ENCODE measurements at places on chromosomes 3 and 15. TPM values are rescaled to one million over a fixed set of nuclear protein-coding genes. Genes with fewer than 3 reads are reported as not detected.

DNA sequence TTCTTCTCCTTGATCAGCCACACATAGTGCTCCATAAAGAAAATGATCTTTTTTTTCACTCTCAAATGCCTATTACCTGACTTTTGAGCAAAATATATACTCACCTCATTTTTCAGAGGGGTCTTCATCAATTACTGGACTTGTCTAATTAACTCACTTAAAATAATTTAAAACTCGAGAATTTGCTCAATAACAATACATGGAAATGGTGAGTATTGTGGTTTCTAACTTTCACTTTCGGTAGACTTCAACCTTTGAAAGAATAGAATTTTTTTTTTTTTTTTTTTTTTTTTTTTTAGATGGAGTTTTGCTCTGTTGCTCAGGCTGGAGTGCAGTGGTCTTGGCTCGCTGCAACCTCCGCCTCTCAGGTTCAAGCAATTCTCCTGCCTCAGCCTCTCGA lies 17.7 kb upstream of the EPHB1 start:
- DNase-seq: no peak

RAD51 gene
- 12.1 TPM for total RNA-seq

DNA sequence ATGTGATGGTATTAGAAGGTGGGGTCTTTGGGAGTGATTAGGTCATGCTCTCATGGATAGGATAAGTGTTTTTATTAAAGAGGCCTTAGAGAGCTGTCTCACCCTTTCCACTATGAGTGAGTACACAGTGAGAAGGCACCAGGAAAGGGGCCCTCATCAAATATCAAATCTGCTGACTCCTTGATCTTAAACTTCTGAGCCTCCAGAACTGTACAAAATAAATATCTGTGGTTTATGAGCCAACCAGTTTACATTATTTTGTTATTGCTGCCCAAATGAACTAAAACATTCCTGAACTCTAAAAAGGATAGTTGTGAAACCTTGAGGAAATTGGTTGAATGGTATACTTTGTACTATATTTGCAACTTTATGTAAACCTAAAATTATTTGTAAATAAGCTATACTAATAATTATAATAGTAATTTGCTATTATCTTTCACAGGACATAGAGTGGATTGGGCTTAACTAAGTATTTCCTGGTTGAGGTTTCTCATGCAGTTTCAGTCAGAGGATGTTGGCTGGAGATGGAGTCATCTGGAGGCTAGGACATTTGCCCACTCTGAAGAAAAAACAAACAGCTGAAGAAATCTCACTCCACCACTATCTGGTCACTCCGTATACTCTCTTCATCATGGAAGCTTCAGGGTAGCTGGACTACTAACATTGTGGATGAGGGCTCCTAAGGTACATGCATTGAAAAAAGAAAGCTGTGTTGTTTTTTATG lies 1068.6 kb upstream of the CADM2 start:
- DNase-seq: no peak

CCDC54 gene
- total RNA-seq: not detected

GRCh38 chr3:115828401-115828800 lies 205.1 kb downstream of the GAP43 start:
- DNase-seq: no peak

- DNase-seq: peak; percentile 26
Measured at GRCh38 chr3:156788846-156789245, 37.3 kb upstream of the LEKR1 start.

DNA sequence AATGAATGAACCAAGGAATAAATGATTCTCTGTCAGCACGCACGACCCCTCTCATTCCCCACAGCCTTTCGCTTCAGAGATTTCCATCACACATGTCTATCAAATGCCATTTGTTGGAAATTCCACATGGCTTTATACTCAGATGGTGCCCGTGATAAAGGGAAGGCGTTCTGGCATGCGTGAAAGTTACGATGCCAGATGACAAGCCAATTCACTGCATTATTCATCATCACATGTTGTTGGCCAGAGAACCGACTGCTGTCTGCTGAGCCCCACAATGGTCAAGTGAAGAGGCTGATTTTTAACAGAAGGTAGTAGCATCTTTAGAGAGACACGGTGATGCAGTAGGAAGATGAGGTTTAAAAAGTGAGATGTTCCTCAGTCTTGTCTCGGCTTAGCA lies 74.1 kb upstream of the FRMD4B start:
- no peak for DNase-seq

SEC61A1 gene
- total RNA-seq: 406 TPM

PPP4R2 gene
- total RNA-seq: 54.7 TPM

DNA sequence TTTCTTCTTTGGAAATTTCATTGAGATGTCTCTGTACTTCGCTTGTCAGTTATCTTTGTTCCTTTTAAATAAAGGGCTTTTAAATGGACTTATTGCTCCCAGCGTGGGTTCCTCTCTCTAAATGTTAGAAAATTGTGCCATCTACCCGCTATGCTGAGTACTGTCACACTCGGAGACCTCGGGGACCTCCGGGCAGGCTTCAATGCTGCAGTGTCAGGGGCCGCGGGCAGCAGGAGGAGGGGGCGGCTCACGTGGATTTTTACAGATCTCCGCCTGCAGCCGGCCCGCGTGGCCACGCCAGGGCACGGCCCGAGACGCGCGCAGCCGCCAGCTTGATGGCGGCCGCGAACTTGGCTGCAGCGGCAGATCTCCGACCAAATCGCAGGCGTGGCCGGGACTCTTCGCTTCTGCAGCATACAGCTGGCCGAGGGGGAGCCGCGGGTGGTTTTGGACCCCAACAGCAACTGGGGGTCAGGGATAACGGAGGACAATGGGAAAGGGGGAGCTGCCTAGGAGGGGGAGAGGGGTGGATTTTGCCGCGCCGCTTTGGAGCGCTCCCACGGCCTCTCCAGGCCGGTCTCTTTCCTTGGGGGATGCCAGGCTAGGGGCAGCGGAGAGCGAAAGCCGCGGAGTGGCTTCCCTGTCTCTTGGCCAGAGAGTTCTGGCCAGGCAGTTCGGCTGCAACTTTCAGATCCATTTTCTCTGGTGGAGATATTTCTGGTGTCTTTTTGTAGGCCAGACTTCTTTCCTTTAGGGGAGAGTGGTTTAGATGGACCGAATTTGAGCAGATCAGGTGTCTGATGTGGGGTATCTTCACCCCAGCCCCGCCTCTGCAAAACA lies 15.3 kb downstream of the NR2F2 start:
- peak; percentile 85 for DNase-seq

DNA sequence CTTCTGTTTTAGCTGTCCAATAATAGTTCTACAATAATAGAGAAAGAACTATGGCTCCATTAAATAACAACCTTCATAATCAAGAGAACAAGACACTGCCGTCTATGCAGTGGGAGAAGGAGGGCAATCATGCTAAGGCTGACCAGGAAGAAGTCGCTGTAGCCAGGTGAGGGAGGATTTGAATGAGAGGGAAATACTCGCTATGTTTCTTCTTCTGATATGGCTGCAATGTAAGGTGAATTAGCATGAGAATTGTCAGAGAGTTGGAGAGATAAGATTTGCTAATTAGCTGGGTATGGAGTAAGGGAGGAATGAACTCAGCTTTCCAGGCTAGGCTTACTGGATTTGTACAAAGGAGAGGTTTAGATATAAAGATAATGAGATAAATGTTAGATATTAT lies 555.4 kb upstream of the ZNF385D start:
- DNase-seq: no peak

IGF2BP2 gene
- 40.1 TPM for total RNA-seq

GRCh38 chr15:99324082-99324620 lies 72.9 kb downstream of the LRRC28 start:
- peak; percentile 87 for DNase-seq

GRCh38 chr3:24048843-24049242 lies 103.8 kb downstream of the NR1D2 start:
- peak; percentile 53 for DNase-seq

DNA sequence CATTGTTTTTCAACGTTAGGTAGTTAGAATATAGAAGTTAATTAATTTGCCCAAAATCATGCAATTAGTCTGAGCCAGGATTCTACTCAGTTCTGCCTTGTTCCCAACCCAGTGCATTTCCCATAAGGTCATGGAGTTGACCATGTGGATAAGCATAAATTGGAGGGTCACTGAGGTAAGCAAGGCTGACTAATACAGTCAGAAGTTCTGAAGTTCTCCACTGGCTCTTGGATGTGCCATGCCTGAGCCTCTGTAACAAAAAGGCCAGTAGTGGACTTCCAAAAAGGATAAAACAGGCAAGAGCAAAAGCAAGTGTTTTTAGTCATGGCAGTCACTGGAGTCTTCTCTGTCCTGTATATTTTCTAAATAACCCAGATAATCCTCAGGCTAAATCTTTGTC lies 124.4 kb upstream of the PHLDB2 start:
- no peak for DNase-seq

HTD2 gene
- 8.5 TPM for total RNA-seq

- DNase-seq: no peak
Measured at GRCh38 chr3:186218421-186218820, 109.5 kb upstream of the ETV5 start.

- no peak for DNase-seq
Measured at GRCh38 chr3:55725681-55726500, 238.8 kb upstream of the WNT5A start.

DNA sequence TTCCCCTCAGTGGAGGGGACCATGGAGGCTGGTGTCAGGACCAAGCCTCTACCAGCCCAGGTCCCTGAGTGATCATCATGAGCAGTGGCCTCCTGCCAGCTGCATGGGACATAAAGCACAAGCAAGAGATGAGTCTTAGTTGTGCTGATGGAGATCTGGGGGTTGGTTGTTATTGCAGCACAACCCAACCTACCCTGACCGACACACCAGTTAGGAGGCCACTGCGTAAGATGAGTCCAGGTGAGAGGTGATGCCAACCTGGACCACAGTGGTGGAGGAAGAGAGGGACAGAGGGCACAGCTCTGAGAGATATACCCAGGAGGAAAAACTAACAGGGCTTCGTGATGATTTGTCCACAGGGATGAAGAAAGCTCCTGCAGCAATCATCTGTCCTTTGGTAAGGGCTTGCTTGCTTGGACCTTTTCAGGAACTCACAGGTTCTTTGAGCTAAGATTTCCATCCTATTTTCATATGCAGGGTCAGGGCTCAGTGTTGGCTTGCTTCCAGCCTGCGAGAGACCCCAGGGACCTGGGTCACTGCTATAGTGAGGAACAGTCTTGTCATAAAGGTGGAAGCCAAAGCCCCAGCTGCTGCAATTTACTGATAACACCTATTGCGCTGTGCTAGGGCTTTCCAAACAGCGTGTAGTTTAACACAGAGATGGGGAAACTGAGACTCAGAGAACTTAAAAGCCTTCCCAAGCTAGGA lies 8.1 kb downstream of the RASGRF1 start:
- no peak for DNase-seq

DNA sequence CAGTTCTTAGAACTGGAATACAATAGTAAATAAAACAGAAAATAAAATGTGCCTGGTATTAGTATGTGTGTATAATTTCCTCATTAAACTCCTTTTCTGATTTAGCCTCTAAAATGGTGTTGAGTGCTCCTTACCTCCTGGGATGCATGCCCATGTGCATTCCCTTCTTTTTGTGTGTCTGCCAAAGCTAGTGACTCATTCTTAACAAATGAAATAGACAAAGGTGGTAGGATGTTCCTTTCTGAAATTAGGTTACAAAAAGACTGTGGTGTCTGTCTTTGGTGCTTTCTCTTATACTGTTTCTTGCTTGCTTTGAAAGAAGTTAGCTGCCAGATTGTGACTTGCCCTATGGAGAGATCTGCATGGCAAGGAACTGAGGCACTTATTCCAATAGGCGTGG lies 623.7 kb downstream of the GRM7 start:
- DNase-seq: peak; percentile 2

- peak; percentile 44 for DNase-seq
Measured at GRCh38 chr3:112302881-112303763, 9.1 kb upstream of the SLC9C1 start.

DNA sequence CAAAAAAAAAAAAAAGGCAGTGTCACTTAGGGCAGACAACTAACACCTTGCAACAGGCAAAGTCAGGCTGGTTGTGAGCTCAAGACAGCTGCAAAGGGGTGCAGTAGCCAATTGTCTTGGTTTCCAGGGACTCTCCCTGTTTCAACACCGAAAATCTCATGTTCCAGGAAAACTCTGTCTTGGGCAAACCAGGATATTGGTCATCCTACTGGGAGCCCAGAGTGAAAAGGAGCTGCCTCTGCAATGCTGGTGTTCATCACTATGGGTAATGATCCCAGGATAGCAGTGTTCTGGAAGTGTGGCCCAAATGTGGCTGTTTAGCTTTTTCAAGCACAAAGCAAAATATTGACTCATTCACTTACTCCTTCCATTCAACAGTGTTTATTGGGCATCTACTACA lies 82.6 kb downstream of the ARHGAP31 start:
- DNase-seq: peak; percentile 7

- no peak for DNase-seq
Measured at GRCh38 chr3:125142420-125142778, 70.1 kb downstream of the SLC12A8 start.

ZCWPW2 gene
- total RNA-seq: 1.7 TPM

KCNMB3 gene
- 0.08 TPM for total RNA-seq

HERC2 gene
- total RNA-seq: 41.4 TPM

DNA sequence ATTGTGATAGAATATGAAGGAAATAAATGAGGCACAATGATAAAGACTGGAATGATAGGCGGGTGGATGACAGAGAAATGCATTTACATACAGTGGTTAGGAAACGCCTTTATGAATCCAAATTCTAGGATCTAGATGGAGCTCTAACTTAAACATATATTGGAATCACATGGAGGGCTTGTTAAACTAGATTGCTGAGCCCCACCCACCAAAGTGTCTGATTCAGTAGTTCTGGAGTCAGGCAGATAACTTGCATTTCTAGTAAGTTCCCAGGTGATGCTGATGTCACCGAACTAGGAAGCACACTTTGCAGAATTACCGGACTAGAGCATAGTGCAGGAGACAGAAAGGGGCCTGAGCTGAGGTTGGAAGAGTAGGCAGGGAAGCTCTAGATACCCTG lies 837.2 kb downstream of the FHIT start:
- no peak for DNase-seq

- DNase-seq: no peak
Measured at GRCh38 chr3:13714251-13714916, 165.5 kb downstream of the FBLN2 start.

GRCh38 chr3:116030131-116030850 lies 407.0 kb downstream of the GAP43 start:
- no peak for DNase-seq

DNA sequence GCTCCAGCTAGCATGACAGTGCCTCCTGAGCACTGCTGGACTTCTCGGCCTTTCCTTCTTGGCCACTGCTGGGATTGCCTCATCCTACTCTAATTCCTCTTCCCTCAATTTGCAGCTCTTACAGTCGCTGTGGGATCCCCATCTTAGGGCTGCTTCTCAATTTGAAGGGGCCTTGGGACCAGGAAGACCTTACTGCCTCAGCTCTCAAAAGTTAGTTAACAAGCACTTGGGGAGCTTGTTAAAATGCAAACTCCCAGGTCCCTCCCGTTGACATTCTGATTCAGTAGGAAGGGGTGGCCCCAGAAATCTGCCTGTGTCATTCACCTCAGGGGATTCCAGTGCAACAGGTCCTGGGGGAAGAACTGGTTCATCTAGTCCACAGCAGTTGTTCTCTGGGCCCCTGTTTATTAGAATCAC lies 14.8 kb downstream of the BDH1 start:
- no peak for DNase-seq

GRCh38 chr3:32276279-32276841 lies 37.9 kb downstream of the CMTM8 start:
- peak; percentile 17 for DNase-seq

Measured in fibroblast of the aortic adventitia (primary cell).